BJ (cell line): ENCODE measurements at places on chromosomes 12 and 14.

DNA sequence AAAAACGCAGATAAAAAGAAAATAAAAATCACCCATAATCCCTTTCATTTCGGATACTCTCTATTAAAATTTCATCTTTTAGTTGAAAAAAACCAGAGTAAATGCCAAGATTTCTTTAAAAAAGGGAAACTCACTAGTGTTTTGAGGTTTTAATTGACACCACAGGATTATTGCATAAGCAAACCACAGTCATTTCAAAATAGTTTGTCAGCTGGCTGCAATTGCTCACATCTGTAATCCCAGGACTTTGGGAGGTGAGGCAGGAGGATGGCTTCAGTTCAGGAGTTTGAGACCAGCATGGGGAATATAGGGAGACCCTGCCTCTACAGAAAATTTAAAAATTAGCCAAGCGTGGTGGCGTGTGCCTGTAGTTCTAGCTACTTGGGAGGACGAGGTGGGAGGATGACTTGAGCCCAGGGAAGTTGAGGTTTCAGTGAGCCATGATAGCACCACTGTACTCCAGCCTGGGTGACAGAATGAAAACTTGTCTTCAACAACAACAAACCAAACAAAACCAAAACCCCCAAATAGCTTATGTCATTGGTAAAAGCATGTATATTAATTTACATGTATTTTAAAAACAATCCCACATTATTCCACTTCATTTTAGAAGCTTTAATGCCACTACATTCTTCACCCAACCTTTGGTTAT, 48.8 kb downstream of the SYNE2 start:
- DNase-seq: peak; percentile 32

DNA sequence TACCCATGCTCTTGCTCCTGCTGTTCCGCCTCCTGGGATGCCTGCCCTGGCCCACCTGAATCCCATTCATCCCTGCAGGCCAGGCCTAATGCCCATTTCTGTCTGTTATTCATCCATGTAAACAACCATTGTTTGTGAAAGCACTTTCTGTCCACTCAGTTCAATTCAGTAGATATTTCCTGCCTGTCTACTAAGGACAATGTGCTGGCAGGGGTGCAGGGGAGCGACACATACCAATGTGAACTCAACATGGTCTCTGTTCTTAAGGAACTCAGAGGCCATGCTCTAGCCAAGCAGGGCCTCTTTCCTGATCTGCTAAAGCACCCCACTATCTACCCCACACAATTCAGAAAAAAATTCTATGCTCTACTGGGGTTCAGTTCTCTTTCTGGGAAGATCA, 88.5 kb upstream of the ZFP36L1 start:
- no peak for DNase-seq

GRCh38 chr12:119008691-119009221, 27.4 kb downstream of the SRRM4 start:
- DNase-seq: no peak

- no peak for DNase-seq
Observed at GRCh38 chr12:76085520-76085868, 1.0 kb upstream of the NAP1L1 start.

DNA sequence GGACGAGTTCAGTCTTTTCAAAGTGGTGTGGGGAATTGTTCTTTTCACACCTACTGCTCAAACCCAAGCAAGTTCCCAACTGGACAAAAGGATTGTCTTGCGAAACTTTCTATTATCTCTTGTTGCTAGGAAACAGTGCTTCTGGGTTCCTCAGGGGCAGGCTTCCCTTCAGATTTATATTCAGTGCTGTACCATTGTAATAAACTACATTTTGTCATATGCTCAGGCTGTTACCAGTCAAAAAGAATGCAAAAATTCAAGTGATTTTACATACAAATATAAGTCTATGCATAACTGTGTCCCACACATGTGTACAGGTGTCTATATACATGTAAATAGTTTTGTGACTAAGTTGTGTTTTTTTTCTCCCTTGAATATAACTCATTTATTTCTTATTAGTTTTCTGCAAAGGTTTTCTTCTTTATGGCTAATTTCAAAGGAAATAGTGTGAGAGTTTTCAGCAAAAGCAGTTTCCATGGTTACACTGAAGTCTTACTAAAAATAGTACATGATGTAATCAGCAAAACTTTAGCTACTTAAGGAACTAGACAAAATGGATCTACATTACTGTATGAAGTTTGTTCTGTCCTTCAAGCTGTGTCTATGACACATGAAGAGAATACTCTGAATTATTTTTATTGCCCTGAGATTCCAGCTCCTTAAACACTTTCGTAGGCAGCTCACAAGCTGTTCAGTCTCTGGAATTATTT, 430.2 kb upstream of the TMPO start:
- DNase-seq: no peak

- no peak for DNase-seq
Observed at GRCh38 chr14:96130391-96130790, 74.2 kb upstream of the BDKRB2 start.

DNA sequence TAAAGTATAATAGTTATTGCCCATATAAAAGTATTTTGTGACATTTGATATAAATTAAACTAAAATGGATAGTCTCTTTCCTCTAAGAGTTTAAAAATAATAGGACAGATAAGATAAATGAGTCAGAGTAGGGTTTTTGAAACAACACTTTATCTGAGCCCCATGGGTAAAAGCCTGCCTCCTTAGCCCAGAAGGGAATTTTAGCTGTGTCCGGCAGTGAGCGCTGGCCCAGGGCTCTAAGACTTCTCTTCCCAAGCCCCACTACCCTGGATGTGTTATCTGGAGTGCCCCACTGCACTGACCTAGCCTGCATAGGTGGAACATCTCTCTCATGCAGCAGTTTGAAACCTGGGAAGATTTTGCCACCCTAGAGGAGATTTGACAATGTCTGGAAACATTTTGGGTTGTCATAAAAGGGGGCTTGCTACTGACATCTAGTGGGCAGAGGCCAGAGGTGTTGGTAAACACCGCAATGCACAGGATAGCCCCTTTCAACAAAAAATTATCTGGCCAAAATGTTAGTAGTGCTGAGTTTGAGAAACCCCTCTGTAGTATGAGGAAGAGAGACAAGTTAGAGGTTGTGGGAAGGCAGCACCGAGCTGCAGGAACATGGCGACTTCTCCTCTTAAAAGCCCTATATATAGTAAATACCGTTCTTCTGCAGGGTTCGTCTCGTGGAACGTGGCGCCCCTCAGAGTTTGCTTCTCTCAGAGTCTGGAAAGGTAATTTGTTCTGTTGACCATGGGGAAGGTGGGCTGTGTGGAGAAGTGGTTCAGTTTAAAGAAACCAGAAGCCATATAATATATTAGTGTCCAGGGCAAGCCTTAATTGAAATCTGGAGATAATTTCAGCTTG, 29.3 kb upstream of the ATF1 start:
- DNase-seq: no peak

DNA sequence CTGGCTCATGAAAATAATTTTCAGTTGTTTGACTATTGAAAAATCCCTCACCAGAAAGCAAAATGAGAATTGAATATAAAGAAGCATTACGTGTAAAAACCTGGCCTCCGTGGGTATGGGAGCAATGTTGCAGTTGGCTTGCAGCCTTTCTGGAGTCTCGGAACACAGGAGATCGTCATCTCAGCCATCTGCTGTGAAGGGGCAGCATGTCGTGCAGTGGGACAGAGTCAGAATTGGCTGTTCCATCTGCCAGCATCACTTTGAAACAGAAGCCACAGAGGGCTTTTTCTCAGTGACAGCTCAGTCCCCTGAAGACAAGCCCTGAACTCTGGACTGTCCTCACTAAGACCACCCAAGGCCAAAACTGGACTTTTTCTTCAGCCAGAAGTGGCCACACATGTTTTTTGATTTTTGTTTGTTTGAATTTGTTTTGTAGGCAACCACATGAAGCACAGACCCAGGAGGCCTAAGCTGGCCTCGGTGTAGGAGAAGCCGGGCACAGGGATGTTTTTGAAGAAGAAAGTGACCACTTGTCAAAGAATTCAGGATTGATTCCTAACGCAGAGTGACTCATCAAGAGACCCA, 170.8 kb upstream of the DYRK2 start:
- no peak for DNase-seq

- no peak for DNase-seq
Observed at GRCh38 chr12:96892104-96892503, 15.0 kb upstream of the NEDD1 start.

GRCh38 chr14:51711505-51711904, 59.8 kb downstream of the FRMD6 start:
- no peak for DNase-seq

DNA sequence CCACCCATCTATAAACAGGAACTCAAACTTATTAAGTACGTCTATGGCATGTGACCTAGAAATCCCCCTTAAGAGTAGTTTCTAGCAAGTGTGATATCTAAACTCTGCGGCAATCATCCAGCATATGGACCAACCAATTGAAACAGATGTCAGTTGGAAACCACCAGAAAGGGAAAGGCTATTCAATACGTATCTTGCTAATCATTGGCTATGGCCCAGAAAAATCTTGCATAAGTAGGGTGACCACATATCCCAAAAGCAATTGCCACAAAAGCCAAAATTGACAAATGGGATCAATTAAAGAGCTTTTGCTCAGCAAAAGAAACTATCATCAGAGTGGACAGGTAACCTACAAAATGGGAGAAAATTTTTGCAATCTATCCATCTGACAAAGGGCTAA, 24.2 kb downstream of the SYNJ2BP start:
- DNase-seq: no peak

DNA sequence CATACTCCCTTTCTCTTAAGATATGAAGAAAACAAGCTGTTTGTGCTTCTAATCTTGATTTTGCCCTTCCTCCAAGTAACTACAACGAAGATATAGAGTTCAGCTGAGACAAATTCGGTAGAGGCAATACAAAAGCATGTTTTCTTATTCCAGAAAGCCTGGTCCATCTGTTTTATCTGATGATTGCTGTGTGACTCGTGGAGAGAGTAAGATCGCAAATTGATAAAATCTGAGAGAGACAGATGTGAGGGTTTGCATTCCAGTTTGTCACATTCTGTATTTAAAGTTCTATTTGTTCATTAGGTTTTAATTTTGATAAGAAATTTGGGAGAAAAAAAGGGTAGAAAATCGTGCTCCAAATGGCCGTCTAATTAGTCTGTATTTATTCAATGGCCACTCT, 192.1 kb downstream of the CPNE8 start:
- no peak for DNase-seq

DNA sequence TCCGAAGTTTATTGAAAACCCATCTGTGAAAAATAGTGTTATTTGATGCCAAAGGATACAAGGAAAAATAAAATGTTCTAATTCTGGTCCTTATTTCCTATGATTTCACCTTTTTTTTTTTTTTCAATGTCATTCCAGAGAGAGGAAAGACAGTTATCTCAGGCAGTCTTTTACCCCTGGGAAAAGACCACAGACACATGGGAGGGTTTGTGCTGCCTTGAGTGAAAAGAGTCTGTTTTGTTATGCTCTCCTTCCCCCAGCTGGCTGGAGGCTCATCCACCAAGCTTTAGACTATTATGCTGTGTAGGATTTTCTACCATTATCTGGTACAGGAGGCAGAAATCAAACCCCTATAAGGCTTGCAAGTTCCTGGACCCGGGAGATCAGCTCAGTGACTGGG, 151.8 kb downstream of the CRADD start:
- DNase-seq: no peak

DNA sequence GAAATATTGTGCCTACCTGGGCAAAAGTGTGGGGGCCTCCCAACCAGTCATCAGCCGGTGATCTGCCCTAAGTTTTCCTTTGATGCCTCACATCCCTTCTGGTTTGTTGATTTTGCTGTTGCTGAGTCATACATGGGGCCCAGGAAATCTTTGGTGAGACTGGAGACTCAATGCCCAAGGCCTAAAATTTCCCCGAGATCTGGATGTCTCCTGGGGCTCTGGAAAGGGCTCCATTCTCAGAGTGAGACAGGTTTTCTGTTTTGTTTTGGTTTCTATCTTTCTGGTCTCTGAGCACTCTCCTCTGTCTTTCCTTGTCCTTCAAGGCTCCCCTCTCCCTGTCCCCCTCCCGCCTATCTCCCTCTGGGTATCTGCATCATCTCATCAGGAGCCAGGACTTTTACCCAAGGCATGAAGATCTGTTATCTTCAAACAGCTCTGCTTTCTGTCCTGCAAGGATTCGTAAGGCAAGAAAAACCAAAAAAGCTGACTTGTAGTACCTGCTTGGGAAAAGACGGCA, 152.8 kb upstream of the MAX start:
- DNase-seq: no peak

- no peak for DNase-seq
Observed at GRCh38 chr12:57430112-57430930, 522 bp downstream of the R3HDM2 start.

GRCh38 chr12:94676031-94676641, 25.8 kb upstream of the TMCC3 start:
- no peak for DNase-seq

- no peak for DNase-seq
Observed at GRCh38 chr14:103416916-103417315, 31.7 kb downstream of the MARK3 start.

DNA sequence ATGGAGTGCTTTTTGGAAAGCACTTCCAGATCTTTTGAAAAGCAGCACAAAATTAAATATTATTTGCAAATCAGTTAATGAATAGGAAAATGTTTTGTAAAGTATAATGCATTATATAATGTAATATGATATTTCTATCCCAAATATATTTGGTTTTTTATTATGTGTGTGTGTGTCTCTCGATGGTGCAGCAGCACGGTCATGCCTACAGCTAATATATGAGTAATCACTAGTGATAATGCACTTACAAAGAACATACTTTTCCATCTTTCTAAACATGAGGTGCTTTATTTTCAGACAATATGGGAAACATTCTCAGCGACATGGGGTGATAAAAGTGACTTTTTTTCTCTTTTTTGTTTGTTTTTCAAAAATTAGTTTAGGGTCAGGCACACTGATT, 1.3 kb upstream of the EEA1 start:
- no peak for DNase-seq

GRCh38 chr14:39370415-39370814, 61.8 kb downstream of the FBXO33 start:
- no peak for DNase-seq

- no peak for DNase-seq
Observed at GRCh38 chr12:79164890-79165289, 300.3 kb downstream of the SYT1 start.

DNA sequence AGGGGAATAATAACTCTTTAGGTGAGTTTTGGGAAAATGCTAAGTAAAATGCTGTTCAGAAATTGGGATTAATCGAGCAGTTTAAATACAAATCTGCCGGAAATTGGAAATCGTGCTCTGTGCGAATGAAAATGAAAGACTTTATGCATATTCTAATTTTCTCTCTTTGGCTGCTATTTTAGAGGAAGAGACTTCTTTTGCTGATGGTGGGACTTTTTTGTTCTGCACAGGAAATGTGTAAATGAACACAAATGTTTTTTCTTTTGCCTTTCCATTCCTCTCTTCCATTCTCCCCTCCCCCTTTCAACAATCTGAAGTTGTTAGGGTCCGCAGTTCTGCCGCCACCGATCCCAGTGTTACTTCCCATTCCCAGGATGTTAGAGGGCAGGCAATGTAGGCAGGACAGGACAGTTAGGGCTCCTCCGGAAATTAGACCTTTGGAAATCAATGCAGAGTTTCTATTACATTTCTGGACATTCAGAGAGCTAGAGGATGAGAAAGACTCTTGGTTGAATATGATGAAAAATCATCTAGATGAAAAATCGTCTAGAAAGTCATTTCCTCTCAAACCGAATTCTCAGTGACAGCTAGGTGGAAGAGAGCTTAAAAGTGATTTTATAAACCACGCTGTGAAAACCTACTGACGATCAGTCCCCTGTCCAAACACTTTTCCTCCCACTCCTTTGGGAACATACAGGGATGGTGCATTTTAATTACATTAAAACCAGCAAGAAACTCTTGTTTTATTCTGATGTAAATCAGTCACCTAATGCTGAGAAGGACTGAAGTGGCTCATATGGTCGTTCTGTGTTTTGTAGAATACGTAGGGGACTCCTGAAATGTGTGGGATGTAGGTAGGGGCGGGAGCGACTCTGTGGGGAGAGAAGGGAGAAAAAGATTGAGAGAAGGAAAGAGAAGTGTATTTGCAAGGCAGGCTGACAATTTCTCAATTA, 17.8 kb downstream of the FOXG1 start:
- DNase-seq: no peak
